ENCODE measurements at places on chromosomes 12 and 14.

GRCh38 chr14:38042322-38042721 is 165.4 kb upstream of the SSTR1 start:
- DNase-seq = no peak

DNA sequence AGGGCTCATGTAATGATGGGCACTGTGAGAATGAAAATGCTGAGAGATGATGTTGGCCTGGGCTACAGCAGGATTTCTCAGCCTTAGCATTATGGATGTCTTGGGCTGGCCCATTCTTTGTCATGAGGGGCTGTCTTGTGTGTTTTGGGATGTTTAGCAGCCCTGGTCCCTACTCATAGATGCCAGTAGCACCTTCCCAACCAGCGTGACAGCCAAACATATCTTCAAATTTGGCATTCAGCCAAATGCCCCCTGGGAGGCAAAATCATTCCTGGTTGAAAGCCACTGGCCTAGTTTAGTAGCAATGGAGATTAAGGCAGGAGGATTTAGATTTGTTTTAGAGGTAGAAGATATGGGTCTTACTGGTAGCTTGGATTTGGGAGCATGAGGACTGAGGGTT is 26.6 kb downstream of the UBE3B start:
- no peak for DNase-seq

- DNase-seq = no peak
Observed at GRCh38 chr14:96130391-96130790, 74.2 kb upstream of the BDKRB2 start.

GRCh38 chr12:47881826-47882427 is 22.9 kb downstream of the VDR start:
- DNase-seq = no peak

DNA sequence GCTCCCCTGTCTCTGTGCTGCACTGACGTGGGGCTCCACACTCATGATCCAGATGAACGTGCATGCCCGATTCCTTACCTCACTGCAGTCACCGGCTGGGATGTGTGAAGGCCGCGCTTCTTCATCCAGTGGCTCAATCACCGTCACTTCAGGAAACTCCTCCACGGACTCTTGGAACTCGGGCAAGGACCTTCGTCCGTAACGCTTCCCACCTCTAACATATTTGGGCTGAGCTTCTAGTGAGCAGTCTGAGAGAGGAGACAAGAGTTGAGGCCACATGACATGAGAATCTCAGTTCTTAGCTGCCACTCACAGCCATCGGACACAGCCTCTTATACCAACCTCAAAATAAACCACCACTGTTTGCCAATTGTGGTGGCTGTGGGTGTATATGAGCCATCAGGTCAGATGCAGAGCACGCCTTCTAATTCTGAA is 38.3 kb downstream of the NIN start:
- no peak for DNase-seq

DNA sequence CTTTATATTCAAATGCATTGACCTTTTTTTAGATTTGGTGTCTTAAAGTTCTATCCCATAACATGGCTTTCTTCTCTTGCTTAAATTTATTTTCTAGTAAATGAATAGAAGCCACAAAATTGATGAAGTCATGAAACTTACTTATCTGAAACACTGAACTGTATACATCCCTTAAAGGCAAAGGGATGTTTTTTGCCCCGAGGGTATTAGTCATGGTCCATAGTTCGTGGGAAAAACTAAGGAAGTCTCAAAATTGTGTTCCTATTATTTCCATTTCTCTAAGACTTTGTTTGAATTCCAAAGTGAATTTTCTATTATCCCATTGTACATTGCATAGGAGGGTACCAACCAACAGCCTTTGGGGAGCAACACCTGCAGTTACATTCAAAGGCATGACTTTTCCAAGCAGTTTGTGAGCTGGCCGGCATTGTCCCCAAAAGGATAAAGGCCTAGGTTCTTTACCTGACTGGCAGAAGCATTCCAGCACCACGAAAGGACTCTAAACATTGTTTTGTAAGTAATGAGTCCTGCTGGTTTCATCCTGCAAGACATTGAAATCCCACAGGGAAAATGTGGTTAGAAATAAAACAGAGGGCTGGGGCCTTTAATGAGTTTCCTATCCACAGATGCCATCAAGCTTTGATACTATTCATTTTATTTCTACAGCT is 473.5 kb downstream of the PRKD1 start:
- DNase-seq = no peak

Data from cerebellar nuclear complex (tissue), 1 donor.